ENCODE measurements at places on chromosomes 16 and 17. TPM values are rescaled to one million over a fixed set of nuclear protein-coding genes. Genes with fewer than 3 reads are reported as not detected.

BRIP1 gene
- 11.3 TPM for total RNA-seq

PRAC2 gene
- not detected for total RNA-seq

ALOX12 gene
- not detected for total RNA-seq

CLEC10A gene
- total RNA-seq = not detected

MRM1 gene
- total RNA-seq = 8.0 TPM

KLHL10 gene
- 0.15 TPM for total RNA-seq
